8988T (cell line): ENCODE measurements at places on chromosomes 6 and 20.

DNA sequence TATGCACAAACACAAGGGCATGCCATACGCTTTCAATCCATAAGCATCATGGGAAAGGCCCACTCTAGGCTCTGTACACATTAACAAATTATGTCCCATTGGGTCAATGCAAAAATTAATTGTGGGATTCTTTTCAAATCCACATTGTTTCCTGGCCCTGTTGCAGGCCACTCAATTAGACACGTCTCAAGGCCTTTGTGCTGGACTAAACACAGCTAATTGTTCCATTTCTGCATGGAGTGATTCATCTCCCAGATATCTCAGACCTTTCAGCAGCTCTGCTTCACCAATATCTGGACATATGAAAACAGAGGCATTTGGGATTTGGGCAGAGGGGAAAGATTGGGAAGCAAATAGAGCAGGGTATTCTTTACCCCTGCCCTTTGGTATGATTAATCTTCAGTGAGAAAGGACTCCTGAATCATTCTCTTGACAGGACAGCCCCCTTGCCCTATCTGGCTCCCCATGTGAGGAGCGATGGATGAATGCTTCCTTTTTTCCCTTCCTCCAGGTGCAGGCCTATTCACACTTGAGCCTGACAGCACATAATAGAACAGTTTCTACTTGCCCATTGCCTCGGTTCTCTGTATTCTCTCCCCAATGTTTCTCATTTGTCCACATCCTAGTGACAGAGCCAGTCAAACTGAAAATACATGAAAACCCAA is 547.6 kb downstream of the HAO1 start:
- no peak for DNase-seq

- no peak for DNase-seq
These were observed 58.8 kb downstream of the SAMD5 start for GRCh38 chr6:147567141-147567805.

DNA sequence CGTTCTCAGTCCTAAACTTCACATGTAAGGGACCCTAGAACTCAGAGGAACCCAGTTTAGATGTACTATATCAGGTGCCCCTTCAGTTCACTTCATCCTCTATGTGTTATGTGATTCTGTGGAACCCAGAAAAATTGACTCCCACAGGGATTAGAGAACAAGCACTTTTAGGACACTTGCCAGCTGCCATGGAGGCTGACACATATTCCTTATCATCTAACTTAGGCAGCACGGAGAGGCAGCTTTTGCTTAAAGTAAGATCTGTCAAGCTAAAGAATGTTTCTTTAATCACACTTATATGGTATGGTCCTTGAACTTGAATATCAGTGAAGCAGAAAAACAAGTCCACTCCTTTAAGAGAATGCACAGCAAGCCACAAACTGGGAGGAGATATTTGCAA is 701.5 kb upstream of the ID4 start:
- no peak for DNase-seq

DNA sequence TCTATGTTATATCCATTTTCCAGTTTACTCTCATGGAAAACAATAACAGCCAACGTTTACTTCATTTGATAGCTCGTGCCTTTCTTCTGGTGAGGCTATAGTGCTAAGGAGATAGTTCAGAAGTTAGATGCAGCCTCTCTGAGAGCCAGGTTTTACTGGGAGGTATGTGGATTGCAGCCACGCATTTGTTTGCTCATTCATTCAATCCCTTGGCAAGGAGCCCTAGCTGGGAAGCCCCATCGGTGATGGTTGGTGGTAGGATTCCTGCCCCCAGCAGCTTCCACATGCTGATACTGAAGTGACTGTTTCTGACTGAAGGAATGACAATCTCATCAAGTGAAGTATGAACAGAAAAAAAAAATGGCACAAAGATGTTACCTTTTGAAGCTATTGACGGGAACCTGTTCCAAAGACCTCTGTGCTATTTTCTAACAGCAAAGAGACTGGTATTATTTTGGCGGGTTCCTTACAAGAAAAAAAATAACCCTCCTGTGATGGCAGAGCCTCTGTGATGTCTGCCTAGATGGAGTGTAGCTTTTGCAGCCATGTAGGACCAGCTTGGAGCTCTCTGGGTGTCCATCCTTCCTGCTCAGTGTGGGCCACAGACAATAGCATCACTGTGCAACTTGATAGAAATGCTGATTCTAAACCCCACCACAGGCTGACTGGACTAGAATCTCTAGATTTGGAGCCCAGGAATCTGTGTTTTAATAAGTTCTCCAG is 30.6 kb downstream of the SNAP25 start:
- no peak for DNase-seq

GRCh38 chr6:134585517-134585873 is 267.6 kb upstream of the SGK1 start:
- no peak for DNase-seq

DNA sequence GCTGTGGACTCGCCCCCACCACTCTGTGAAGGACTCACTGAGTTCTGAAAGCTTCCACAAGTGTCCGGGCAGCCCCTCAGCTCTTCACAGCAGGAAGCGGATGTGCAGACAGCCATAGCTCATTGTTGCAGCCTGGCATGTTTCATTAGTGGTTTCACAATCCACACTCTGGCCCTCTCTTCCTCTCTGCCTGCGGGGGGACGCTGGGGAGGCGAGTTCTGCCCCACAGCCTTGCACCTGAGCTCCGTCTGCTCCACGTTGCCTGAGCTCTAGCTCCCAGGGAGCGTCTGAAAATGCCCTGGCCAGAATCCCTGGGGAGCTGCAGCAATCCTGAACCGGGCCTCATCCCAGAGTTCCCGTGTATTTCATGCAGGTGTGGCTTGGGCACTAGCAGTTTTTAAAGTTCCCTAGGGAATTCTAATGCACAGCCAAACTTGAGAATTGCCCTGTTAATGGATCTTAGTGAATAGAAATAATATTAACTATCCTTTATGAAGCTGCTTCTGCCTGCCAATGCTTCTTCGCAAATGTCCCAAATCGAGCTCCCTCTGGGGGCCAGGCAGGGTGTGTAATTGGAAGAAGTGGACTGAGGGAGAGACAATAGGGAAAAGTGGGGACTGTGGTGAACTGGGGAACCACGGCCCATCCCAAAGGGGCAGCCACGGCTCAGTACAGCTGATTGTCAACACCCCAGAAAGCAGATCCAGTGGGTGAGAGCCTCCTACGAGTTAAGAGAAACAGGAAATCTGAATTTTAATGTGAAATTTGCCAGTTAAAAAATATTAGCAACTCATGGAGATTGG is 51.5 kb downstream of the CTCFL start:
- DNase-seq: no peak

- no peak for DNase-seq
These were observed 113.6 kb upstream of the SLC22A16 start for GRCh38 chr6:110589865-110590513.

DNA sequence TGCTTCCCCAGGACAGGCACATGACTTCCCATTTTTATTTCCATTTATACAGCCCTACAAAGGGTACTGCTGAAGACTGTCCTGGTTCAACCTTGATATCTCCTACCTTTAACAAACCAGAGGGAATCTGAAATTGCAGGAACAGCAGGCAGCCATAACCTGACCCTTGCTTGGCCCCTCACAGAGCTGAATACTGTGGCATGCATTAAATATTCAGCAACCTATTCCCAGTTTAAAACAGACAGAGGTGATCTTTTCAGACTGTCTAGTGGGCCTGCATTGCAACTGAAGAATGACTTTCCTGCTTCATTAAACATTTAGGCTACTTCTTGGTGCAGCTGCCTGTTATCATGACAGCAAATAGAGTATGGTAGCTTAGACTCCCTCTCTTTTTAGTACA is 76.8 kb upstream of the POPDC3 start:
- no peak for DNase-seq
